Endothelial cell (in vitro differentiated cells): ENCODE measurements at places on chromosomes 6 and 20. TPM values are rescaled to one million over a fixed set of nuclear protein-coding genes. Genes with fewer than 3 reads are reported as not detected.
A peak's percentile ranks its signal among the peaks of the same experiment; 100 is the strongest.

- no peaks in the 10 kb centered on the region for H3K36me3 ChIP-seq
- peaks cover 34% of the 10 kb centered on the region for H3K4me1 ChIP-seq
- no peaks in the 10 kb centered on the region for H3K27me3 ChIP-seq
- no peak overlapping the region for H3K4me3 ChIP-seq
- peak overlapping the region; percentile 83 for H3K27ac ChIP-seq
Measured at GRCh38 chr6:110390404-110390803, 25.0 kb downstream of the DDO start.

GRCh38 chr6:83867043-83867442 lies 7.6 kb downstream of the CYB5R4 start:
- H3K27me3 ChIP-seq: no peaks in the 10 kb centered on the region
- peak overlapping the region; percentile 52 for H3K27ac ChIP-seq
- peaks cover 6% of the 10 kb centered on the region for H3K4me1 ChIP-seq

DNA sequence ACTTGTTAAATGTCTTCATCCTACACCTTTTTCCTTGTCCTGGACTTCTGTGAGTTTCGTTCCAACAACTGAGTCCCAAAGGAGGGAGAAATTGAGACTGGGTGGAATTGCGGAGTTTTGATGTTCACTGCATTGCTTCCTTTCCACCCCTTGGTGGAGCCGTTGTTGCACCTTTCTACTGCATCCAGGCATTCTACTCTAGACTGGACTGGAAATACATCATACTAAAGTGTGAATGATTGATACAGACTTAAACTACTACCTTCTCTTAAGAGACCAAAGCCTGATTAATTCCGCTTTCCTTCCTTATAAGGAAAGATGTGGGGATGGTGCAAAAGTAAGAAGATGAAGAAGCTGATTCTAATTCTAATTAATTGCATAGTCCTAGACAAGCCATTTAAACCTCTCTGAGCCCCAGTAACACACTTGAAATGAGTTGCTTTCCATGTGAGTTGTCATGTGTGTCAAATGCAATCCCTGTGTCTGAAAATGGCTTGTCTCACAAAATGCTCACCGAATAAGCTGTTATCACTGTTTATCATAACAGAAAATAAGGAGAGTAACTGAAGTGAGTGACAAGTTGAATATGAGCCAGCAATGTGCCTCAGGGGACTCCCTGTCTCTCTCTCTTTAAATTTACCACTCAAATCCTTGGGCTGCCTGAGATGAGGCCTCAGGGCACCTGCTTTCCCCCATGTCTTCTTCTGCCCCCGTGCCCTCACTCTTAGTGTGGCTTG lies 338.3 kb upstream of the CHD6 start:
- no peak overlapping the region for H3K27ac ChIP-seq
- H3K4me1 ChIP-seq: no peaks in the 10 kb centered on the region
- peaks cover 4% of the 10 kb centered on the region for H3K36me3 ChIP-seq
- H3K4me3 ChIP-seq: no peak overlapping the region

DNA sequence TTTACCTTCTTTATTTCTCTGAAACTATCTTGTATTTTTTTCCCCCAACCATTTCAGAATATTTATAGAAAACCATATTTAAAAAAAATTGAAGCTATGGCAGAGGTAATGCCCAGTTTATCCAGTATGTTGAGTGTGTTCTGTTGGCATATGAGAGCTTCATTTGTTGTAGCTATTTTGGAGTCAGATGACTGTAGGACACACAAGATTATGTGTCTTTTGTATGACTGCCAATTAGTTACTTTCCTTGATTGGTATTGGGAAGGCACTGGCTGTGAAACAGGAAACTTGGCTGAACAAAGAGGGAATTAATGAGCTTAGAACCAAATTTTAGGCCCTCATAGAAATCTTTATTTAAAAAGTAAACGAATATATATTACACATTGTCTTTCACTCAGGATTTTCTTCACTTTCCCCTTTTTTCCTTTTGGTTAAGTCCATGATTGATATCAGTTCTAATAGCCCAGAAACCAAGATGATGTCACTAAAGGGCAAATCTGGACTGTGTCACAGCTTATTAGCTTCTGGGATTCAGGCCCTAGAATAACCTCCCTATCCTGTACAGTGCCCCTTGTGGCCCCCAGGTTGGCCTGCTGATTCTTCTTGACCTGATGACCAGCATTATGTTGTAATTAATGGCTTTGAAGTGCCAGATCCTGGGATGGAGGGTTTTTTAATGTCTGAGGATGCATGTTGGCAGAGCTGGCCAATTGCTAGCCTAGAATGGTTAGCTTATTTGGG lies 10.1 kb downstream of the CDC5L start:
- peaks cover 35% of the 10 kb centered on the region for H3K36me3 ChIP-seq
- H3K4me3 ChIP-seq: no peak overlapping the region
- DNase-seq: no peak
- H3K4me1 ChIP-seq: no peaks in the 10 kb centered on the region

The VGLL2 gene
- total RNA-seq: 0.77 TPM

- H3K4me3 ChIP-seq: no peak overlapping the region
- H3K27me3 ChIP-seq: no peaks in the 10 kb centered on the region
- H3K27ac ChIP-seq: no peak overlapping the region
- H3K4me1 ChIP-seq: no peaks in the 10 kb centered on the region
- DNase-seq: no peak
Measured at GRCh38 chr6:114253431-114253830, 89.4 kb downstream of the HS3ST5 start.

DNA sequence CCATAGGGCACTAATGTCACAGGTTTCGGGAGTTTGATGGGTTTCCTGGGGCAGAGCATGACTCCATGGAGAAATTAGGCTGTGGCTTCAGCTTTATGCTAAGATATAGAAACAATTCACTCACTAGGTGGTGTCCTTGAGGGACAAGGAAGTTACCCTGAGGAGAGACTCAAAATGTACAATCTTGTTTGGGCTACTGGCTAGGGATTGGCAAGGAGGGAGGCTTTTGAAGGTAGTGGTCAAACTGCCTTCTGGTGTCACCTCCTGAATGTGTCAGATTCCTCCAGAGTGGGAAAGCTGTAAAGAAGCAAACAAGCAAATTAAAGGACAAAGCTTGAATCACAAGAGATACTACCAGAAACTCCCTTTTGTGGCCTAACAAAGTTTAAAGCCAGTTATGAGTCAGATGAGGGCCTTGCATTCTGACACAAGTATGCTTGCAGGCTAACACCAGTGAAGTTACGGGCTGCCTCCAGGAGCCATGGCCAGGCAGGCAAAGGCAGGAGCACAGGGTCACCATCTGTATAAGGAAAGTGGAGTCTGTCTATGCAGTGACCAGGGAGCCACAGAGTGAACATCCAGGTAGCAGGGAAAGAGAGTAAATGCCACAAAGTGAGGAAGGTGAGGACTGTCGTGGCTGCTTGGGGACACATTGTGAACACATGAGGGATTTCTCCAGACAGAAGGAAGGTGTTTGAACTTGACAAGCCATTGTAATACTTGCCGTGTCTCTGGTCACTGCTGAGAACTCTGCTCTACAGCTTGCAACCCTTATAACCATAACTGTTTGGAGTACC lies 107.7 kb upstream of the DTNBP1 start:
- H3K27ac ChIP-seq: no peak overlapping the region
- no peak overlapping the region for H3K4me3 ChIP-seq
- DNase-seq: no peak
- H3K4me1 ChIP-seq: no peaks in the 10 kb centered on the region
